Adrenal gland (tissue), 19 donors: ENCODE measurements at places on chromosomes 3 and 15. TPM values are rescaled to one million over a fixed set of nuclear protein-coding genes. Genes with fewer than 3 reads are reported as not detected.

DNA sequence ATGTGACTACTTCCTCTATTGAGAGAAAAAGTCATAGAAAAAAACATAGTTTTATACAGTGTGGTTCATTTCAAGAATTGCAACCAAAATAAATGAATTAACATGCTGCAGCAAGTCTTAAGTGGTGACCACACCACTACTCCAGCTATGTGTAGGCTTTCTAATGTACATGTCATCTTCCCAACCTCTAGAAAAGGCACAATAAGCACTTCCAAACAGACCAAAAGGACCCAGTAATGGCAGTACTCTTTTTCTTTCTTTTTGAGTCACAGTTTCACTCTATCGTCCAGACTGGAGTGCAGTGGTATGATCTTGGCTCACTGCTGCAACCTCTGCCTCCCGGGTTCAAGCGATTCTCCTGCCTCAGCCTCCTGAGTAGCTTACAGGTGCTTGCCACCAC, 219.3 kb upstream of the KBTBD8 start:
- no peak overlapping the region for H3K4me3 ChIP-seq
- H3K36me3 ChIP-seq: no peaks in the 10 kb centered on the region
- no peaks in the 10 kb centered on the region for H3K4me1 ChIP-seq
- H3K27me3 ChIP-seq: no peaks in the 10 kb centered on the region

- H3K4me1 ChIP-seq: peaks cover 17% of the 10 kb centered on the region
- DNase-seq: no peak
- H3K27me3 ChIP-seq: no peaks in the 10 kb centered on the region
- H3K36me3 ChIP-seq: no peaks in the 10 kb centered on the region
- H3K4me3 ChIP-seq: no peak overlapping the region
- H3K27ac ChIP-seq: peak overlapping the region; percentile 11
Observed at GRCh38 chr3:99869621-99870020, 52.0 kb downstream of the CMSS1 start.

Gene SEMA5B
- total RNA-seq: 3.6 TPM

DNA sequence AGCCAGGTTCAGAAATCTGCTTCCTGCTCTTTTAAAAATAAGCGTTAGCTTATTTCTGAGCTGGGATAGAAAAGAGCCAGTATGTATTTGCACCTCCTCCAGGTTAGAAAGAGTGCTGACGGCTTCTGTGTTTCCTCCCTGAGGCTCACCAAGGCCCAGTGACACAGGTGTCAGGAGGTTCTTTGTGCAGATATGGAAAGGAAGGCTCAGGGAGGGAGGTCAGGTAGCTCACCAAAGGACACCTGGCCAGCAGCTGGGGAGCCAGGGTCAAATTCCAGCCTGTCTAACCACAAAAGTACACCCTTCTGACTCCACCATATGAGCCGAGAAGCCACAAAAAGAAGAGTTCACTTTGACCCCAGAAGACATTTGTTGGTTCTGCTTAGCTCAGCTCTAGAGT, 201.0 kb upstream of the WNT5A start:
- no peaks in the 10 kb centered on the region for H3K4me1 ChIP-seq
- no peaks in the 10 kb centered on the region for H3K27me3 ChIP-seq
- no peaks in the 10 kb centered on the region for H3K36me3 ChIP-seq
- H3K27ac ChIP-seq: no peak overlapping the region

Gene MESP2
- total RNA-seq: 0.47 TPM

- DNase-seq: no peak
- no peaks in the 10 kb centered on the region for H3K36me3 ChIP-seq
- H3K4me1 ChIP-seq: no peaks in the 10 kb centered on the region
Observed at GRCh38 chr3:27049792-27050191, 319.4 kb downstream of the NEK10 start.

Gene TM6SF1
- total RNA-seq: 3.9 TPM

DNA sequence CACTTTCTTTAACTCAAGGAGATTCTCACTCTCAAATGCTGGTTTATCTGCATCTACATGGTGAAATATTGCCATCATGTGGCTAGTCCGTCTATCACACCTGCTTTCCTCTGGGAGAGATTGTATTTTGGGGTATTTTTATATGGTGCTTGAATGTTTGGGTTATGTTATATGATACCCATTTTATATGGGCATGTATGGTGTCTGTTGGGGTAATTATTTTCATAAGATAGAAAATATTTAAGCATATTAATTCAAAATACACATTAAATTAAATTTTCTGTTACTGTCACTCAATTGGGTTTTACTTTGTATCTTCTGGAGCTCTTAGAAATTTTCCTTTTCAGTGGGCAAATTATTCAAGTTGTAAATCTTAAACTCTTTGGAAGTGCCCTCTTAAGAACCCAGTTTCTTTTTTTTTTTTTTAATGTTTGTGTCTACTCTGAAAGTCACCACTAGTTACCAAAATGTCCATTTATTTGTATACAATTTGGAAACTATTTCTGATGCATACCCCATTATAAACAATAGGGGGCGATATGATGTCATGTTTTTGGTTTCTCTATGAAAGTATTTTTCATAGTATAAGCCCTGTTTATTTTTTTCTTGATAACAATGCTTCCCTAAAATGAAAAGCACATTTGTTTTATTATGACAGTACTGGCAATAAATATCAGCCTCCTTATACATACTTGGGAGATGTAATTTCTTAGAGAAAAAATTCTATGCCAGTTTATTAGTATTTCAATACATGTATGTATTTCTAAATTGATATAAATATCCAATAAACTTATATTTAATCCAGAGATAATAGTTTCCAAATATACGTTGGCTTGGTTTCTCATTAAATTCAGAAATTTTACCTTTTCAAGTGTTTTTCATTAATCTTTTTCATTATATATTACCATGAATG, 36.1 kb upstream of the PLSCR5 start:
- no peaks in the 10 kb centered on the region for H3K4me1 ChIP-seq
- no peak for DNase-seq
- no peaks in the 10 kb centered on the region for H3K27me3 ChIP-seq
- H3K4me3 ChIP-seq: no peak overlapping the region
- H3K27ac ChIP-seq: no peak overlapping the region

Gene IQCH
- 3.0 TPM for total RNA-seq
